ENCODE measurements at places on chromosomes 11 and 22. TPM values are rescaled to one million over a fixed set of nuclear protein-coding genes. Genes with fewer than 3 reads are reported as not detected.

TMPRSS13 gene
- total RNA-seq: 4.6 TPM

HIC2 gene
- total RNA-seq: 4.4 TPM

DCHS1 gene
- total RNA-seq: 32.2 TPM

FGF19 gene
- 0.24 TPM for total RNA-seq

MFRP gene
- not detected for total RNA-seq

OR4X1 gene
- total RNA-seq: not detected

APOL5 gene
- total RNA-seq: not detected

DNA sequence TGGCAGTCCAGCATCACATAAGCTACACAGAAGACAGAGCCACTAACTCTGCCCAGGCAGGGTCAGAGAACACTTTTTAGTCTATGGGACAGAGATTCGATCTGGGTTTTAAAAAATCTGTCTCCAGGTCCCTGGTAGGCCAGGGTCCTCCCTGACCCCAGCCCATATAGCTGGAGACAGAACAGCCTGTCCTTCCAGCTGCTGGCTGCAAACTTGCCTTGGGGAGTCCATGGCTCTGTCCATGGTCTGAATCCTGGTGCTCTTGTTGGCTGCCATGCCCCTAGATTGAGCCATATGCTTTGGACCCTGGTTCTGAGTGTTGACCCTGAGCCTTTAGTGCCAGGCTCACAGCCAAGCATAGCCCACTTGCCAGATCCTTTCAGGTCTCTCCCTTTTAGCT is 13.3 kb upstream of the LIPT2 start:
- no peaks in the 10 kb centered on the region for H3K4me1 ChIP-seq
- H3K36me3 ChIP-seq: no peaks in the 10 kb centered on the region
- no peak for DNase-seq
- H3K4me3 ChIP-seq: no peak overlapping the region
- H3K27me3 ChIP-seq: no peaks in the 10 kb centered on the region
- H3K27ac ChIP-seq: no peak overlapping the region

- DNase-seq: no peak
- H3K4me1 ChIP-seq: peaks cover 18% of the 10 kb centered on the region
- H3K27ac ChIP-seq: no peak overlapping the region
- no peak overlapping the region for H3K4me3 ChIP-seq
- no peaks in the 10 kb centered on the region for H3K27me3 ChIP-seq
Measured at GRCh38 chr11:114440971-114441763, 1.9 kb downstream of the REXO2 start.

DNA sequence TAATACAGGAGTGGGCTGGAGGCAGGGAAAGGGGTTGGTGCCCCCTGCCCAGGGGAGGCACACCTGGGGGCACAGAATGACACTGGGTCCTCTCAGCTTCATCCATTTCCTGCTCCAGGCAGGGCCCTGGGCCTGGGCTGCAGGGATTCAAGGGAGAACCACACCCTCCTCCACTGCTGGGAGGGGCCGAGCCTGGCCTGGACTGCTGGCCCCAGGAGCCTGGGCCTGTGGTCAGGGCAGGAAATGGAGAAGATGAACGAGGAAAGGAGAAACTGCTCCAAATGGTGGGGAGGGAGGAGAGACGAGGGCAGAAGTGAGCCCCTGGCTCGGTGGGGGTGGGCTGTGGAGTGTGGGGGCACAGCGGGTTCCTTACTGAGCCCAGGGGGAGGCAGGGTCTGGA is 38.1 kb upstream of the KCNQ1OT1 start:
- DNase-seq: no peak
- H3K36me3 ChIP-seq: no peaks in the 10 kb centered on the region
- no peak overlapping the region for H3K27ac ChIP-seq
- no peaks in the 10 kb centered on the region for H3K4me1 ChIP-seq

DNA sequence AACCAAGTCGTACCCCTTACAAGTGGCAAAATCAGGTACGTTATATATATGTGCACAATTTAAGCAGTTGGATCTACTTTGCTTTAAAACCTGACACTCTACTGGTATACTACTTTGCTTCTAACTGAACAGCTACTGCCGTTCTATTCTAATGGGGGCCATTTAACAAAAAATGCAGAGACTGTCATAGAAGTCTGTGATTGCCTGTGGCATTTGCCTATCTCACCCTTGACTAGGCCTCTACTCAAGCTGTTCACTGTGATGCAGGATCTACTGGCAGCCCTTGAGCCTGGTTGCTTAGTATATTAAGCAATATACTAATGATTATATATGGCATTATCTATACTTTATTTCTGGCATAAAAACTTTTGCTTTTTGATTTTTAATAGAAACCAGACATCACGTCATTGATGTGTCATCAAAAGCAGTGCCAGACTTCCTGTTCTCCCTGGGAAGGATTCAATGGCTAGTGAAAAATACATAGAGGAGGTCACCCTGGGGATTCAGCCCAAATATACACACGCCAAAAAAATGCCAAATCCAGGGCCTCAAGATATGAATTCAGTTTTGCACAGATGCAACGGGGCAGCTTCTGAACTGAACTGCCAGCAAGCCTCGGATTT is 40.0 kb upstream of the FIBIN start:
- H3K4me1 ChIP-seq: no peaks in the 10 kb centered on the region
- DNase-seq: no peak
- no peak overlapping the region for H3K4me3 ChIP-seq

DNA sequence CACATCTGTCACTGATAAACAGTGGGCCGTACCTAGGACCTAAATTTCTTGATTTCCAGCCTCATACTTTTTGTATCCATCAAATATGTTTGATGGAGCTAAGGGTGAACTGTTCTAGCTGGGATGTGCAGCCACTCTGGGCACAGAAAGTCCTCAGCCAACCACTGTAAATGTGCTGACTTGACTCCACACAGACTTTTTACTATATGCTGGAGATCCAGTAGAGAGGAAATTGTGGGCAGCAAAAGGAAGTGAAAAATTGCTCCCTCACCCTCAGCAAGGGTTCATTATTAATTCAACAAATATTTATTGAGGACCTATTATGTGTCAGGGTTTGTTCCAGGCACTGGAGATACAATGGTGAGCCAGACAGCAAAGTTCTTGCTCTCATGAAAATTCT is 54.2 kb upstream of the AMPD3 start:
- H3K27me3 ChIP-seq: no peaks in the 10 kb centered on the region
- H3K4me3 ChIP-seq: no peak overlapping the region
- peaks cover 18% of the 10 kb centered on the region for H3K4me1 ChIP-seq
- H3K36me3 ChIP-seq: no peaks in the 10 kb centered on the region
- no peak for DNase-seq

DNA sequence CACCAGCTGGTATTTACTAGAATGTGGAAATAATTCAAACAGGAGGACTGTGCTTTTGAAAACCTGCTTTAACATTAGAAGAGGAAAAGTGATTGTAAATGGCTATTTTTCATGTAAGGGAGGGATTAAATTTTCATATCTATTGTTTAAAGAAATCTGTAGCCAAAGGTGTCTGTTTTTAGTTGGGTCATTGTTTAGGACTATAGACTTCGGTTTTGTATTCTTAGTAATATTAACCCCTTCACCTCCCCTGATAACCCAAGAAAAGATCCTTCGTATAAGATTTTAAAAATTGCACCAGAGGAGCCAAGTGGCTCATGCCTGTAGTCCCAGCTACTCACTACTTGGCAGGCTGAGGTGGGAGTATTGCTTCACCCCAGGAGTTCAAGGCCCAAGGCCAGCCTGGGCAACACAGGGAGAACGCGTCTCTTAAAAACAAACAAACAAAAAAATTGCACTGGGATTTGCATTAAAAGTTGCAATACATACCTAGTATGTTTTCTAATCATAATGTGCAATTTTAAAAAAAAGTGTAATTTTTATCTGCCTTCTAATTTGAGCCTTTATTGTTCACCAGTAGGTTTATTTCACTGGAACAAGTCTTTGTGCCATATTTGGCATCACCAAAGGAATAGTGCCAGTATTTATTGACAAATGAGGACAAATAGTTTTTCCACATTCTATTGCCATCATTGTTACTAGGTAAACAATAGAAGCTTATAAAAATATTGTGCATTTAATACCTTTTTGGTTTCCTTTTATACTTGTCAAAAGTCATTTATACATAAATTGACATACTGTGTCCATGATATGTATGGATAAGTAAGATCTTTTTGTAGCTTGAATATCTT is 34.3 kb downstream of the MTMR3 start:
- H3K27me3 ChIP-seq: no peaks in the 10 kb centered on the region
- peaks cover 26% of the 10 kb centered on the region for H3K4me1 ChIP-seq
- H3K4me3 ChIP-seq: no peak overlapping the region

- no peaks in the 10 kb centered on the region for H3K36me3 ChIP-seq
- no peak overlapping the region for H3K27ac ChIP-seq
- H3K4me3 ChIP-seq: no peak overlapping the region
- DNase-seq: no peak
- no peaks in the 10 kb centered on the region for H3K4me1 ChIP-seq
Measured at GRCh38 chr11:7422544-7423331, 62.6 kb upstream of the OLFML1 start.

- H3K27me3 ChIP-seq: no peaks in the 10 kb centered on the region
- H3K4me3 ChIP-seq: no peak overlapping the region
- no peaks in the 10 kb centered on the region for H3K36me3 ChIP-seq
- peaks cover 25% of the 10 kb centered on the region for H3K4me1 ChIP-seq
Measured at GRCh38 chr11:73265853-73266645, 6.1 kb upstream of the P2RY6 start.

DNA sequence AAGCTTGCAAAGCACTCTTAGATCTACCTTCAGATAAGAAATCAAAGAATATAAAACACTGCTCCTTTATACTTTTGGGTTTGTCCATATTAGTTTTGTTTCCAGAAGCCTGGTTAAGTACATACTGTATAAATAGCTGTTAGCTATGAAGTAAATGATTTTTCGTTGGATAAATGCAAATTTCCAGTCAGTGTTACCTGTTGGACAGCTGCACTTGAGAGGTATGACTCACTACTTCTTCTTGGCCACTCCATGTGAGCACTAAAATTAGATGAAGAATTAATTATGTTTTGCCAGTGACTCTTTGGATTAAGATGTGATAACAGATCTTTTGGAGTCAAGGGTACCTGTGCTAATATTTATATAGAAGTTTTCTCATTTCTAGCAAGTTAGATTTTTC is 9.5 kb upstream of the TSG101 start:
- H3K4me1 ChIP-seq: no peaks in the 10 kb centered on the region
- no peak overlapping the region for H3K27ac ChIP-seq
- no peaks in the 10 kb centered on the region for H3K27me3 ChIP-seq
- DNase-seq: no peak

- H3K27me3 ChIP-seq: no peaks in the 10 kb centered on the region
- H3K4me3 ChIP-seq: no peak overlapping the region
- peaks cover 61% of the 10 kb centered on the region for H3K36me3 ChIP-seq
Measured at GRCh38 chr22:41217553-41218157, 12.5 kb downstream of the L3MBTL2 start.

DNA sequence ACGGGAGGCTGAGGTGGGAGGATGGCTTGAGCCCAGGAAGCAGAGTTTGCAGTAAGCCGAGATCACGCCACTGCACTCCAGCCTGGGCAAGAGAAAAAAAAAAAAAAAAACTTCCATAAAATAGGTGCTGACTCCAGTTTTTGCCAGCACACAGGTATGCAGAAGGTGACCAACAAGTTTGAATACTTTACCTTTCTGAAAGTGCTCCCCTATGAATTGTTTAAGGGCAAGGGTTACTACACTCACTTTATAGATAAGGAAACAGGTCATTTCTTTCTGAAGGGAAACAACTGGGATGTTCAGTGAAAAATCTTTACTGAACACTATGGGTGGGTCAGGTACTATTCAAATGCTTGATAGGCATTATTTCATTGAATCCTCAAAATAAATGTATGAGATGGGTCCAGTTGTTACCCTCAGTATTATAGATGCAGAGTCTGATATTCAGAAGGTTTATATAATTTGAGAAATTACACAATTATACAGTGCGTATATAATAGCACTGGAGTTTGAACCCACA is 538.5 kb downstream of the INSC start:
- H3K4me3 ChIP-seq: no peak overlapping the region
- peaks cover 10% of the 10 kb centered on the region for H3K4me1 ChIP-seq
- H3K27me3 ChIP-seq: peaks cover 2% of the 10 kb centered on the region
- no peak overlapping the region for H3K27ac ChIP-seq

GRCh38 chr22:41875531-41876270 is 39.2 kb downstream of the SHISA8 start:
- peaks cover 22% of the 10 kb centered on the region for H3K36me3 ChIP-seq
- DNase-seq: no peak
- H3K27me3 ChIP-seq: no peaks in the 10 kb centered on the region
- H3K4me1 ChIP-seq: no peaks in the 10 kb centered on the region
- H3K27ac ChIP-seq: no peak overlapping the region
- H3K4me3 ChIP-seq: no peak overlapping the region

All from upper lobe of left lung (tissue), 6 donors.